GM23338 (cell line): ENCODE measurements at places on chromosomes 2 and 18. TPM values are rescaled to one million over a fixed set of nuclear protein-coding genes. Genes with fewer than 3 reads are reported as not detected.

Gene HDLBP
- 306 and 312 TPM in 2 replicates for total RNA-seq

Gene REG3A
- total RNA-seq = not detected in 2 replicates

Gene EHBP1
- total RNA-seq = 47.0 and 47.9 TPM in 2 replicates

Gene UCN
- 0.59 TPM in 1 of 2 replicates, not detected in the other for total RNA-seq

Gene TMEM247
- not detected in 2 replicates for total RNA-seq

Gene RGPD3
- total RNA-seq = 0.28 and 0.50 TPM in 2 replicates

DNA sequence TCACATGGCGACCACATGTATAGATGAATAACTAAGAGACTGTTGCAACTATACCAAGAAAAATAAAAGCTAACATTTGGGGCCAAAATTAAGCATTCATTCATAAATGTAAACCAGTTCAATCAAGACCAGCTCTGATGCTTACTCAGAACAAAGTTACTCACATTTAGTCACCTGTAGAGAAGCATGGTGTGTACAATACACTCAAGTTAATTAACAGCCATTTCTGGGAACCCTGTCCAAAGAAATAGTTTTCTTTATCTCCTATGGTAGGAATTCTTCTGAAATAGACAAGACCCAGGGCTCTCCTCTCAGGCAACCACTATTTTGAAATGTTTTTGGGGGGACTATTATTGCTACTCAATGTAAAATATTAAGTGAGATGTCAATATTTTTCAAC is 1.6 kb downstream of the SCN3A start:
- DNase-seq = no peak

DNA sequence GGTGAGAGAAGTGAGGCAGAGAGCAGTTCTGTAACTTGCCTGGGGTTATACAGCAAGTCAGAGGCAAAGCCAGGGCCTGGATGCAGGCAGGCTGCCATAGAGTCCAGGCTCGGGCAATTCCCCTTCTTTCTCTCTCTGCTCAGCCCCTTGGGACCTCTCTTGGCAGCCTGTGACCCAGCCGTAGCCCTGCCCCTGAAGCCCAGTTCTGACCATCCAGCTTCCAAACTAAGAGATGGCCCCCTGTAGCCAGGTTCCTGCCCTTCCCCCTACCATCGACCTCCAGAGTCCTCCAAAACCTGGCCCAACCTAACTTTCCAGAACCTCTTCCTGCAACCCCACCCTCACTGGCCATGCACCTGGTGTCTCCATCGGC is 201.2 kb downstream of the CTIF start:
- no peak for DNase-seq

- DNase-seq = no peak
Measured at GRCh38 chr2:85112906-85113625, 20.1 kb upstream of the TCF7L1 start.

DNA sequence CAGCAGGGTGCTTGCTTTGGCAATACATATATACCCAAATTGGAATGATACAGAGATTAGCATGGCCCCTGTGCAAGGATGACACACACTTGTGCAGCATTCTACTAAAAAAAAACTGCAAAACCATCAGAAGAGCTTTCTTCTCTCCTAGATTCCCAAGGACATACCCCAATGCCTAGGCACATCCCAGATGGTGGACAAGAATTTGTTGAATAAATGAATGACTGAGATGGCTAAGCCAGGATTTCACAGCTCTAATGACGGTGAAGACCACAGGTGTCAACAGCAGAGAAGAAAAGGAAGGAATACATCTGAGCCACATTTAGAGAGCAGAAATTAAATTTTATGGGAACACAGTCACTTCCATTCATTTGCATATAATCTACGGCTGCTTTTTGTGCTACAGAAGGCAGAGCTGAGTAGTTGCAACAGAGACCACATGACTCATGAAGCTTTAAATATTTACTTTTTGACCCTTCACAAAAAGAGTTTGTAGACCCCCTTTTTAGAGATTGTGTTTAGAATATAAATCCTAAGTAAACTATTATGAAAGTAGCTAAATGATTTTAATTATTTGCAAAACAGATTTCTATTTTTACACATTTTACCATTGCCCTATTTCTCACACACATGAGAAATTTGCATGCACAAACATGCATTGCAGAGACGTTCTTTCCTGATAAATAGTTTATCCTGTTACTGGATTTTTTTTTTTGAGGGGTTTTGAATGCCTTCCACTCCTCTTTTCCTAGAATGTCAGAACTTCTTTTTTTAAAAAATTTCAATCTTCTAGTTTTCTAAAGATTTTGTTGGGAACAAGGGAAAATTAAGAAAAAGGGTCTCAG is 119.0 kb downstream of the PMAIP1 start:
- DNase-seq = no peak

- DNase-seq = no peak
Measured at GRCh38 chr2:105384216-105384615, 14.6 kb downstream of the FHL2 start.

- DNase-seq = no peak
Measured at GRCh38 chr18:10336749-10337350, 117.6 kb upstream of the APCDD1 start.

- DNase-seq = no peak
Measured at GRCh38 chr18:26746398-26746797, 119.1 kb downstream of the AQP4 start.

- no peak for DNase-seq
Measured at GRCh38 chr2:212695426-212695825, 156.8 kb upstream of the ERBB4 start.

DNA sequence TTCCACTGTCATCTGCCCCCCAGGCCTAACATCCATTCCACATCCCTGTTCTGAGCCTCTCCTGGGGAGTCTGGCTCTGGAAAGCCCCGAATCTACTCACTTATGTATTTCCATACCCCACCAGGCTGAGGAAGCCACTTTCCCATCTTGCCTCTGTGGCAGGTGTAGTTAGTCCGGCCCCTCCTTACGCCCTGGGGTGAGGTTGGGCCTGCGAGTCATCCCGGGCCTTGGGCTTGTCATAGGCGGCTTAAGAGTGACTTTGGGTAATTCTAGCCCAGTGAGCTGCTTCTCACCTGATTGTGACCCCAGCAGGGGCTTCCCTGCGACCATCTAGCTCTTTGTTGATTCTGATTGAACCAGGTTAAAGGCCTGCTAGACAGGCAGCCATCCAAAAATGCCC is 21.1 kb downstream of the PCARE start:
- DNase-seq = peak; percentile 24

DNA sequence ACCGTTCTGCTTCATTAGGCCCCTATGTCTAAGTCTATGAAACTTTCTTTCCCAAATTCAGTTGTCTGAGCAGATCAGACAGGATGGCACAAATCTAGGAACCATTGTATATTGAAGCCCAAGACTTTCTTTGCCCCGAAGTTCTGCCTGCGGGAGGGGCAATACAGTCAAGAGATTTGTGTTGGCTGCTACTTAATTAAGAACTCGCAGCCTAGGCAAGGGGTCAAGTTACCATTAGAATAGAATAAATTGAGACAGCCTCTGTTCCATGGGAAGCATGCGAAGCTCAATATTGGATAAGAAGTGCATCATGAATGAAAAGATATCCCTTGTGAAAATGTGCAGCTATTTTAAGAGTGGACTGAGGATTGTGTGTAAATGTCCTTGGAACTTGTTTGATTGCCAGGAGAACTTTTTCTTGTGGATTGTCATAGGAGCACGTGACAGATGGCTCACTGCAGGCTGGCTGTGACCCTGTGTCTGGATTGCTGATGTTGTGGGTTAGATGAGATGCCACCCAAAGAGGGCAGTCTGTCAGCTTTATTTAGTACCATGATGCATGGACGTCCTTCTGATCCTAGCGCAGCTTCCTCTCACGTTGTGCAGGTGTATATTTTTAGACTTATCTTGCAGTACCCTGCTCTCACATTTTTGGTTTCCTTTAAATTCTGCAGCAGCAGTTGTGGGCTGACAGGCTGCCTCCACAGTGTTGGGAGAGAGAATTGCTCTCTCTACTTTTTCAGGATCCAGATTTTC is 30.9 kb downstream of the HAUS1 start:
- peak; percentile 31 for DNase-seq

GRCh38 chr2:30408961-30409387 is 38.1 kb upstream of the LCLAT1 start:
- no peak for DNase-seq

- no peak for DNase-seq
Measured at GRCh38 chr18:78479443-78479842, 500.2 kb upstream of the SALL3 start.

DNA sequence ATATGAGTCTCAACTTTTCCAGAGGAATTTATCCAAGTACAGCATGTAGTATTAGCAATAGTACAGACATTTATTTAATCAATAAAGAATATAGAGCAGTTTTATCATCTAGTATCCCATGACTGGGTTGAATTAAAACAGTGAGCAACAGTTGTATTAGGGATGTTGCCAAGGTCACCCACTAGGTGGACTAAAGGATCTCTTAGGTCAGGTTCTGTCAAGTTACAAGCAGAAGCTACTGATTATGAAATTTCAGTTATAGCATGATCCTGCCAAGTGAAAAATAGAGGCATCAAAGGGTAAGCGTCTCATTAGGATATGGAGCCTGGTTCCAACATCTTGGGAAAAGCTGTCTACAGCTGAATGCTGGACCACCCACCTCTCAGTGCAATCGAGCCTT is 52.1 kb upstream of the LAPTM4A start:
- DNase-seq = peak; percentile 30

DNA sequence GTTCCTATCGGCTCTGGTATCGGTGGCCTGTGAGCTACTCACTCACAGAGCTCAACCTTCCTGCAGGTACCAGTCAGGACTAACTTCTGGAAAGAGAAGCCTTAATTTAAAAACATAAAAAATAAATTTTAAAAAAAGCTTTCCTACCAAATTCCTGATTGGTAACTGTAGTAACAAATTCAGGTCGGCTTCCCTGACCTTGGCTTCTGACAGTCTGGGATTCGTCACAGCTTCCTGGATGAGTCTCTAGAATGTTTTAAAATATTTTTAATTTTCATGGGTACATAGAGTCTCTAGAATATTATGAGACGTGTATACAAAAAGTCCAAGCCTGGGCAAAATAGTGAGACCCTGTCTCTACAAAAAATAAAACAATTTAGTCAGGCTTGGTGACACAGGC is 45.0 kb upstream of the MTCL1 start:
- DNase-seq = no peak

DNA sequence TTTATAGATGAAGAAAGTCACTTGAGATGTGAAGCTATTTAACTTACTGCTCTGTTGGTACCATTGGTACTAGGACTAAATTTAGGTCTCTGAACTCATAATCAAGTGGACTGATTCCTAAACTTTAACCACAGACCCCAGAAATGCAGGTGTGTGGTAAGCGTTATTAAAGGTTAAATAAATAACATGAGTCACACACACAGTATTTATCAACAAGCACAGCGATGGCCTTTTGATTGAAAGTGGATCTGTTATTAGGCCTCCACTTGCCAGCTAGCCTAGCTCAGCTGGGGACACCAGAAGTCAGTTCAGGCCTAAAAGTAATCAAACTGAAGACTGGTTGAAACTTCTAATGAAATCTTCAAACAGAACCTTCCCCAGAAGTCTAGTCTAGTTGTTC is 161.3 kb upstream of the DPP10 start:
- DNase-seq = no peak

GRCh38 chr18:44342946-44343345 is 337.7 kb upstream of the SETBP1 start:
- DNase-seq = no peak

DNA sequence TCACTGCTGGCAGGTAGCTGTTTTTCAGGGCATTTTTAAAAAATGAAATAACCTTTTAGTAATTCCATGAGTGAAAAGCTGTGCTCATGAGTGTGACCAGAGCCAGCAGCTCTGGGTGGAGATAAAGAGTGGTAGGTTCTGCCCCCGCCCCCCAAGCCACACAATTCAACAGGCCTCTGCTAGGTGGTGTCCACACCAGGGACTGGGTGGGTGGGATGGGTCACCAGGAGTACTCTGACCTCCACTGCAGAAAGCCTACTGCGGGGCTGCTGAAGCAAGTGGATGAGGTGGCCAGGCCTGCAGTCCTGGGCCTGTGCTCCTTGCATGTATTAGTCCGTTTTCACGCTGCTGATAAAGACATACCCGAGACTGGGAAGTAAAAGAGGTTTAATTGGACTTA is 15.3 kb downstream of the PARD6G start:
- DNase-seq = no peak

GRCh38 chr2:72979896-72980295 is 62.6 kb downstream of the EMX1 start:
- DNase-seq = no peak

DNA sequence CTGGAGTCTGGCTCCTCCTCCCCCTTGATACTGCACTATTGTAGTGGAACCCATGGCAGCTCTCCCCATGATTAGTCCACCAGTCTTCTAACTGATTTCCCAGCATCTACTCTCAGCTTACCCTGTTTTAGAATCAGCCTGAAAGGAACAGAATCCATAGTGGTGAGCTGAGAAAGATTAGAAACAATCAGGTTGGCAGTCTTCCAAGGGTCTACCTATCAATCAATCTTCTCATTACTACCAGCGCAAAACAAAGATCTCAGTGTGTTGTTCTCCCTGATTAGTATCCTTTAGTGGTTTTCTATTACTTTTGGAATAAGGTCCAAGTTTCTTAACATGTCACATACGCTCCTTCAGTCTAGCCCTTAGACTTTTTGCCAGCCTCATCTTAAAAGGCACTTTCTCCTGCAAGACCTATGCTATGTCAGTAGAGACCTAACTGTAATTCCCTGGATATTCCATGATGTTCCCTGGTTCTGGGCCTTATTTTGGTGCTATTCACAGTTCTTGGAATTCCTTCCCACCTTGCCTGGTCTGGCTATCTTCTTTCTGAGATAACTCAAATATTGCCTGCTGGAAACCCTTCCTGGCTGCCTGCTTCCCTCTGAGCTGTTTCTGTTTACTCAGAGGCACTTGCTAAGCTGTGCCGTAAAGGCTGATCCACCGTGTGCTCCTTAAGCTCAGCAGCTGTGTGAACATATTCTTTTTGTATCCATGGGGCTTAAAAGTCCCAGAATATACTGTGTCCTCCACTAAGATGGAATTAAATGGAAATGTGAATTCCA is 32.6 kb downstream of the LAMA3 start:
- DNase-seq = no peak

DNA sequence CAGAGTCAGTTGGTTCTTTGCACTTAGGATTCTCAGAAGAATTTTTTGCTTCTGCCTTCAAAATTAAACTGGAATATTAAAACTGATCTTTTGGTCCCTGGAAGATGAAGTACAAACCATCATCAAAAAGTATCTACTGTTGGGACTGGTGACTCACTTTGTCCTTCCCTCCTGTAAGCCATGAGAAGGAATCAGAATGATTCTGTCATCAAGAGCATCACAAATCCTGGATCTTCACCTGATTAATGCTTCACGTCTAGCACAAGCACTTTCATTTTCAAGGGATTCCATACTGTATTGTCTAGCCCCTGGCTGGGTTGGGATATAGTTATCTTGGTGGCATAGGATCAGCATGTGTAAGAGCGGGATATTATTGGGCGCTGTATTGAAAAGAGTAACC is 69.3 kb upstream of the CYP1B1 start:
- DNase-seq = no peak
